Mesendoderm (in vitro differentiated cells): ENCODE measurements at places on chromosomes 5 and 9.

- no peak for DNase-seq
Observed at GRCh38 chr9:91417602-91418214, 5.9 kb downstream of the NFIL3 start.

DNA sequence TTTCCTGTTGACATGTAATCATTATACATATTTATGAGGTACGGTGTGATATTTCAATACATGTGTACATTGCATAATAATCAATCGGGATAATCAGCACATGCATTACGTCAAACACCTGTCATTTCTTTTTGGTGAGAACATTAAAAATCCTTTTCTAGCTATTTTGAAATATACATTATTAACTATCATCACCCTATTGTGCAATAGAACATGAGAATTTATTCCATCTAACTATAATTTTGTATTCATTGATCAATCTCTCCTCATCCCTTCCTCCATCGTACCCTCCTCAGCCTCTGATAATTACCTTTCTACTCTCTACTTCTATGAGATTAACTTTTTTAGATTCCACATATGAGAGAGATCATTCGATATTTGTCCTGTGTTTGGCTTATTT lies 170.9 kb upstream of the GHR start:
- no peak for DNase-seq

- DNase-seq: no peak
Observed at GRCh38 chr5:54994628-54995027, 9.2 kb upstream of the ESM1 start.

DNA sequence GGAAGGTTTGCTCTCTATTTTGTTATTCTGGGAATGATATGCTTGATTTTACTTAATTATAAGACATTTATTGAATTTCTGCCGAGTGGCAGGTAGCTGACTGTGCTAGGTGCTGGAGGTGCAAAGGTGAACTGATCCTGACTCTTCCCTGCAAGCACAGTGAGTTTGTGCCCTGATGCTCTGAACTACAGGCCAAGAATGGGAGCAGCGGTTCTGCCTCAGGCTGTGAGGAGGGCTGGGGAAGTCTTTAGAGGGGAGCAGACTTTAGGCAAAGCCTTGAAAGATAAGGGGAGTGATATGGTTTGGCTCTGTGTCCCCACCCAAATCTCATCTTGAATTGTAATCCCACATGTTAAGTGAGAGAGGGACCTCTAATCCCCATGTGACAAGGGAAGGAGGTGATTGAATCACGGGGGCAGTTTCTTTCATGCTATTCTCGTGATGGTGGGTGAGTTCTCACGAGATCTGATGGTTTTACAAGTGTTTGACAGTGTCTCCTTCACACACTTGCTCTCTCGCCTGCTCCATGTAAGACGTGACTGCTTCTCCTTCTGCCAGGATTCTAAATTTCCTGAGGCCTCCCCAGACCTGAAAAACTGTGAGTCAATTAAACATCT lies 73.1 kb downstream of the NDFIP1 start:
- DNase-seq: peak; percentile 72

DNA sequence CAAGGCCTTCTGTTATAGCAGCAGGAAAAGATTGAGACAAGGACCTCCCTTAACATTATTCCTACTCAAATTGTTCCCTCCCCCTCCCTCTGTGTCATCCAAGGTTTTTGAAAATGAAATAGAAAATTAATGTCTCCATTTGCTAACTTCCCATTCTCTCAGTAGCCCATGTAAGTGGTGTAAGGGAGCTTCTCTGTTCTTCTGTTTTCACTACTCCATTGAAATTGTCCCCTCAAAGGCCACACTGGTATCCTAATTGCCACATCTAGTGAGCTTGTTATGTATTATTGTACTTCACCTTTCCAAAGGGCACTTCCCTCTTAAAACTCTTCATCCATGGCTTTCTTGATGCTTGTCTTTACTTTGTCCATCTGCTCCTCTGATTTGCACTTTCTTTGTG lies 131.2 kb upstream of the PIK3R1 start:
- DNase-seq: no peak
